ENCODE measurements at places on chromosomes 12 and 14.

DNA sequence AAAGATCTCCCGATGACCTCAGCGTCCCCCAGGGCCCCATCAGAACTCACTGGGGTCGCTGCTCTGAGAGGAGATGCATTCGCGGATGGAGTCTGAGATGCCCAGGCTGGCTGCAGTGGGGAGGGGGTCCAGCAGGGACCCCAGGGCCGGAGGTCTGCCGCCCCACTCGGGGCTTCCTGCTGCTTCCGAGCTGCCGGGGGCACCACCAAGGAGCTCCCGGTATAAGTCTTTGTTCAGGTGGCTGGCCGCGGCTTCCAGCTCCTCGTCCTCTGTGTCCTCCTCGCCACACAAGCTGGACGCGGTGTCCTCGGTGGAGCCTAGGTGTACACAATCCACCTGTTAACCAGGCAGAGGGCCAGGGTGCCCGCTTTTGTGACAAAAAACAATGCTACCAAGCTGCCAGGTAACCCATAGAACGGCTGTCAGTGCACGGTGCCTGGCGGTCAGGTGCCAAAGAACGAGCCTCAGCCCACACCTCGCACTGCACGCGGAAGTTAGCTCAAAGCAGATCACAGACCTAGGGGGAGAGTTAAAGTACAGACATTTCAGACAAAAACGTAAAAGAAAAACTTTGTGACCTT lies 26.6 kb upstream of the BTBD6 start:
- no peak for DNase-seq

- no peak for DNase-seq
Observed at GRCh38 chr12:122035292-122035691, 13.6 kb downstream of the BCL7A start.

DNA sequence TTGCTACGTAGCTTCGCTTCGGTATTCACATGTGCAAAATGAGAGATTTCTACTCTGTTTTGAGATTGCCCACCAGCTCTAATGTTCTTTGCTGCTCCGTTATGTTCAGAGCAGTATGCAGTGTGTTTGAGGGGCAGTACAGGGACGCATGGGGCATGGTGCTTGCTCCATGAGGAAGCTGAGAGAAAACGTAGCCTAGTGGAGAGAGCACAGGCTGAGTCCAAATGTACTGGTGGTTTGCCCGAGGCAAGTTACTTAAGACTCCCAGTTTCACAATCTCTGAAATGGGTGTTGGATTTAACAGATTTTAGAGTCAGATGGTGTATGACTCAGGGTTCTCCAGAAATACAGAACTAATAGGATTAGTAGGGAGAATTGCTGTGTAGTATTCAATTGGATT lies 310.5 kb downstream of the ETNK1 start:
- no peak for DNase-seq

GRCh38 chr12:52200086-52200780 lies 8.4 kb upstream of the KRT80 start:
- DNase-seq: no peak

DNA sequence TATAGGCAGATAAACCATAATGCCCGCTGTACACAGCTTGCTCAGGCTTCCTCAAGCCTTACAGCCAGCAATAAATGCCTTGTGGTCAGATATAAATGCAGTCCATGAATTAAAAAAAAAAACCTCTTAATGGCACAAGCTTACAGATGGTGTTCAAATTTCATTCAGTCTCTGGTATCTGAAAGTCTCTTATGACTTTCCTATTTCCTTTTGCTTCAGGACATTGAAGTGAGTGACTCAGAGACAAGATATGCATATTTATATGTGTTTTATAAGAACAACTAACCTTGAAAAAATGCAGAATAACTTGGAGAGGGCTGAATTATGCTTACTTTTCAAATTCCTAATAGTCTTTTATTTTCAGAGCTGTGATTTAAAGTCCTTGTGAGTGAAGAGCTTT lies 426.9 kb upstream of the MIS18BP1 start:
- no peak for DNase-seq

- DNase-seq: peak; percentile 50
Observed at GRCh38 chr12:62210422-62210821, 49.8 kb upstream of the USP15 start.

DNA sequence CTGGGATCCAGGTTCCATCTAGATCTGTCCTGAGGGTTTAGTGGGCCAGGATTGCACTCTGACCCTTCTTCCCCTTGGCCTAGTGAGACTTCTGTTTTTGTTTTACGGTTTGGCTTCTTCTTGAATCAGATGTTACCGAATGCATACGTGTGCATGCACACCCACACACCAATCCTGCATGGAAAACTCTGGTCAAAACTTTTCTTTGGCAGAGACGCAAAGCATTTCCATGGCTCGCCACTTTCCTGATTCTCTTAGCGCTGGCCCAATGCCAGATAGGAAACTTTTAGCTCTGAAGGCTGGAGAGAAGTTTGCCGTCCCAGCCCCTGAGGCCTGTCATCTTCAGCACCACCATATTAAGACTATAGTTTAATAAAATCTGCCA lies 67.4 kb upstream of the ACTN1 start:
- DNase-seq: no peak

DNA sequence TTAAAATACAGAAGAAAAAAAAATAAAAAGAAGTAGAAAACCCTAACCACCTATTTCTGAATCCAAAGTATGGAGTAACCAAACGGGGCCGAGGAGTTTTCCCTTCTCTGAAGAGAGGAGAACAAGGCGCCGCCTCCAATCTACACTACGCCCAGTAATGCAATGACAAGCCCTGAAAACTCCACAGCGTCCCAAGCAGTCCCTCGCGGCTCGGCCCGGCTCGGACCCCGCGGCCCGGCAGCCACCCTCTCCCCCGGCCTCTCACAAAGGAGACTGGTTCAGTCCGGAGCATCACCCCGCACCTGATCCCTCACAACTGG lies 371 bp downstream of the CHD8 start:
- DNase-seq: no peak

GRCh38 chr12:459430-460258 lies at the start of gene B4GALNT3:
B4GALNT3 (plus strand) TSS chr12:459939; CDS start chr12:460377, 438 bp downstream.
- no peak for DNase-seq

DNA sequence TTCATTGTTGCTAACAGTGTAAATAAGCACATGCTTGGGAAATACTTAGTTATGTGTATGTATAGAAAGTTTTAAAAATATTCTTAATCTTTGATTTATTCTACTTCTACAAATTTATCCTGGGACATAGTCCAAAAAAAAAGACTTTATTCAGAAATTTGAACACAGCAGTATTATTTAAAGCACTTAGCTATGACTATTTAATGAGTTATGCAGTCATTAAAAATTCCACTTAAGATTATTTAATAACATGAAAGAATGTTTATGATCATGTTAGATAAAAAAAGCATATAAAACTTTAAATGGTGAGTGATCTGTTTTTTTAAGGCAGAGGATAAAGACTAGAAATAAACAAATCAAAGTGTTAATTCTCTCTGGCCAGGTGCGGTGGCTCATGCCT lies 78.3 kb downstream of the BAZ1A start:
- no peak for DNase-seq

GRCh38 chr12:5439371-5439771 lies 7.5 kb downstream of the NTF3 start:
- no peak for DNase-seq

DNA sequence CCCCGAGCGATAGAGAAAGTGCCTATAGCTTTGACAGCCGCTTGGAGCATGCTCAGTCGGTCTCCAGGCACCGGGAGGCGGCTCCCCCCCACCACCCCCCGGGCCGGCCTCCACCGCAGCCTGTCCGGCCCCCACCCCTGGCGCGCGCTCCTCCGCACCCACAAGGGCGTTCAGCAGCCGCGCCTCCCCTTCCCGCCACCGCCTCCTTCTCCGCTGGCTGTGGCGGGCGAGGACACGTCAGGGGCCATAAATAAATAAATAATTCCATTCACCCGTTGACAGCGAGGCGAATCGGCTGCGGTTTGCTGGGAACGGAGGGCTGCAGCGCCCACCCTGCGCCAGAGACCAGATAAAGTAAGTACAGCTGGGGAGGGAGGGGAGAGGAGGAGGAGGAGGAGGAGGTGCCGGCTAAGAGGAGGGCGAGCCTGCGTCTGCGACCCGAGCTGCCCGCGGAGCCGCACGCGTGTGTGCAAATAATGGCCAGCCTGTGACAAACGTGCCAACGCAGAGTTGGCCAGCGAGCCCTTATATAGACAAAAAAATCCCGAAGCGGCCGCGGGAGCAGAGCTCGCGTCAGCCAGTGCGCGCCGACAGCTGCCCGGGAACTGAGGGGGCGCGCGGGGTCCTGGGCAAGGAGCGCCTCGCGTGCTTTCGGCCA lies at the start of gene SLC16A7:
TSS of gene SLC16A7 (plus strand) at position 147 of the 658 bp plus-strand sequence. CDS start 108,773 bp downstream, outside the sequence.
- peak; percentile 79 for DNase-seq

GRCh38 chr14:76495983-76496382 lies 120.0 kb downstream of the ESRRB start:
- no peak for DNase-seq

GRCh38 chr14:94373708-94374107 lies 14.7 kb downstream of the SERPINA1 start:
- no peak for DNase-seq

GRCh38 chr14:77158882-77159255 lies 17.3 kb upstream of the ZDHHC22 start:
- no peak for DNase-seq

GRCh38 chr12:40775661-40776060 lies 83.4 kb downstream of the CNTN1 start:
- DNase-seq: no peak

DNA sequence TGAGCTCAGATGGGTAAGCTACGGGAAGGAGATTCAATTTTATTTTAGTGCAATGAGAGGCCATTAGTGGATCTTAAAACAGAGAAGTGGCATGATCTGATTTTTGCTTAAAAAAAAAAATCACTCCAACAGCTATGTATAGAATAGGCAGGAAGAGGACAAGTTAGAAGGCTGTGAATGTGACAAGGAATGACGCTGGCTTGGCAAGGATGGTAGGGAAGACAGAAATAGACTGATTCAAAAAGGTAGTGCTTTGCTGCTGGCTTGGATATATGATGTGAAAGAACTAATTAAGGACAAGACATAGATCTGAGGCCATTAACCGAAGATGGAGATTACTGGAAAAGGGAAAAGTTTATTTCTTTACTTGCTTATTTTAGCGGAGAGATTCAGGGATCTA lies 105.2 kb upstream of the GPHB5 start:
- no peak for DNase-seq

DNA sequence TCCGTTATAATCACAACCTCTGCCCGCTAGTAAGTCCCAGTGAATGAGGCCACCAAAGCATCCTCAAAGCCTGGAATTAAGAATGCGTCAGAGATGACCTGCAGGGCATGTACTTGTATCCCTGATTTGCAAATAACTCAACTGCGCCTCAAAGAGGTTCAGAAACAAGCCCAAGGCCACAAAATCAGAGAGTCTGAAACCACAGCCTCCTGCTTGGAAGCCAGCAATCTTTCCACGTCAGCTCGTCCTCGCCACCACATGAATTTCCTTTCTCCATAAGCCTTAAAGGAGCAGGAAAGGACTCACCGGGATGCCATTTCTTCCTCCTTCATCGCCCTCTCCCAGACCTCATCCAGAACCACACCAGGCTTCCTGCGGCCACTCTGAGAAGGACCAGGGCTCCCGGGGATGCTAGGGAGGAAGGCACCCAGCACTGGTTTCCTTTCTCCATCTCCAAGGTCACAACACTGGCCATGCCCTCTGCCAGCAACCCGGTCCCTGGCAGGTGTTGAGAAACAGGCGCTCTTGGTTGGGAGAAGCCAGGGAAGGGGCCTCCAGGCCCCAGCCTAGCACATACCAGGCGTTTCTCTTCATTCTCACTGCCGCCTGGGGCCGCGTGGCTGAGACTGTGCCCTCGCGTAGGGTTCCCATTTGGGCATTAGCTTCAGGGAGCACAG lies 191.2 kb upstream of the DIO3 start:
- DNase-seq: no peak

DNA sequence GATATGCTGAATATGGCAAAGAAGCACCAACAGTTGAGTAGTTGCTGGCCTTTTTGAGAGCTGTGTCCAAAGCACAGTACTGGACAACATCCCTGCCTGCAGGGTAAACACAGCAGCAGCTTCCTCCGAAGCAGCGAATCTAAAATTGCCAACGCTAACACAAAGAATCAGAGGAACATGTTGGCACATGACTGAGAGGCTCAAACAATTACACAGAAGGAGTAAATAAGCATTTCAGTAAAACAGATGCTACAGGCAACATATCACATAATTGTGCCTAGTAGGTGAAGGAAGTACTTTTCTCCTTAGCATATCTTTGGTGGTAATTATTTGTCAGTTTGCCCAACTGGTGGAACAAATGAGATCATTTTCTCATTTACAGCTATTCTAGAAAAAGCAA lies 52.1 kb downstream of the KICS2 start:
- no peak for DNase-seq

DNA sequence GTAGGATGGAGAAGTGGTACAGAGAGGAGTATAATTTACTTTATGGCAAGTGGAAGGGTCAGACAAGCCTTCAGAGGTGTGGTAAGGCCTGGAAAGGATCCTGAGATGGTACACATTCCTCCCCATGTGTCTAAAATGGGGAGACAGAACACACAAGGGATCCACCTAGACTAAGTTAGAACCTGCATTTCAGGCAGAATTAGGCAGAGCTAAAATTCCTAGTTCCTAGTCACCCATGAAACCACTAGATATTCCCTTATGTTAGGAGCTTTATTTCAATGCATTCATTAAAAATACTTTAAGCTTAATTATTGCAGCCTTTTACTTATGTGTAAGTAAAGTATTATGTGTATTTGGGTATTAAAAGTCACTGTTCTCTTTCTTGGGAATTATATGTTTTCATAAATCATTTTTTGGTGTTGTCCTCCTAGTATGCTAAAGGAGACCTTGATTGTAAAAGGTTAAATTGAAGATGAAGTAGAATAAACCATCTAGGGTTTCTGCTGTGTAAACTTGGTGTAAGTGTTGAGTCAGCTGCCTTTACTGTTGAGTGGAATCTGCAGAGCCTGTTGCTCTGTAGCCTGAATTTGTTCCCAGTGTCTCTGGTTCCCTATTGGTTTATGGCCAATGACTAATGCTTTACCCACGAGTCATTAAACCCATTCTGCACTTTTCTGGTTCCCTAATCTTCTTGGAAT lies 423.2 kb downstream of the ATP23 start:
- no peak for DNase-seq

DNA sequence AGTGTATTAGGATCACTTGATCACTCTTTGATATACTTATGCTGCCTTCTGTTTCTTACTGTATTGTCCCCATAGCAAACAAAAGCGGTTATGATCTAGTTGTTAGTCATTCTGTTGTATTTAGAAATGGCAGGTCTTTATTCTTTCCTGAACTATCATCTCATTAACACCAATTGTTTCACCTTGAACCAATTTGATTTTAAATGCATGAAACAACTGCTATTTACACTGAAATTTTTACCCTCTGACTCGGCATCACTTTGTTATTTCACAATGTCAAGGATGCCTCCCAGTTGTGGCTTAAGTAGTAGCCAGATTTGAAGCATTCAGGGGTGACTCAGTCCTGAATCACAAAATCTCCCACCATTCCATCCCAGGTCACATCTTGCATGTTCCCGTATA lies 303.5 kb downstream of the EGLN3 start:
- no peak for DNase-seq
